ENCODE measurements at places on chromosomes 6 and 20. TPM values are rescaled to one million over a fixed set of nuclear protein-coding genes. Genes with fewer than 3 reads are reported as not detected.

DNA sequence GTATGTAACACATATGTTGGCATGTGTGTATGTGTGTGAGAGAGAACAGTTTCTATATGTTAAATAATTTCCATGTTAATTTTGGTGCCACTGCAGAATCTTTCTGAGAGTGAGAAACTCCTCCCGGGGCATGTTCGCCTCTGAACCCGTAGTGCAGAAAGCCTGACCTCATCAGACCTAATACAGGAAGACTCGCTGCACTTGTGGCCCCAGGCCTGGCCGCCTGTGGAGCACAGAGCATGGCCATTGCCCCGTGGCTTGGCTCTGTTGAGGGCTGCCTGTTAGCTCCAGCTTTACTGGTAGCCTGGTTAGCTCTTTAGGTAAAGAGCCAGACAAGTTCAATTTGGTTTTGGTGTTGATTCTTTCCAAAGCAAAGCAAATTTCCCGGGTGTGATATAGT, 25.5 kb downstream of the FARS2 start:
- H3K27me3 ChIP-seq = no peaks in the 10 kb centered on the region
- peaks cover 4% of the 10 kb centered on the region for H3K36me3 ChIP-seq
- no peak overlapping the region for H3K4me3 ChIP-seq
- no peak overlapping the region for H3K27ac ChIP-seq
- peaks cover 13% of the 10 kb centered on the region for H3K4me1 ChIP-seq

GRCh38 chr6:20109526-20109925, 102.7 kb downstream of the MBOAT1 start:
- no peak for DNase-seq
- H3K4me3 ChIP-seq = no peak overlapping the region
- H3K27me3 ChIP-seq = no peaks in the 10 kb centered on the region
- peak overlapping the region; percentile 85 for H3K27ac ChIP-seq
- H3K4me1 ChIP-seq = peaks cover 3% of the 10 kb centered on the region
- H3K36me3 ChIP-seq = peaks cover 6% of the 10 kb centered on the region

DNA sequence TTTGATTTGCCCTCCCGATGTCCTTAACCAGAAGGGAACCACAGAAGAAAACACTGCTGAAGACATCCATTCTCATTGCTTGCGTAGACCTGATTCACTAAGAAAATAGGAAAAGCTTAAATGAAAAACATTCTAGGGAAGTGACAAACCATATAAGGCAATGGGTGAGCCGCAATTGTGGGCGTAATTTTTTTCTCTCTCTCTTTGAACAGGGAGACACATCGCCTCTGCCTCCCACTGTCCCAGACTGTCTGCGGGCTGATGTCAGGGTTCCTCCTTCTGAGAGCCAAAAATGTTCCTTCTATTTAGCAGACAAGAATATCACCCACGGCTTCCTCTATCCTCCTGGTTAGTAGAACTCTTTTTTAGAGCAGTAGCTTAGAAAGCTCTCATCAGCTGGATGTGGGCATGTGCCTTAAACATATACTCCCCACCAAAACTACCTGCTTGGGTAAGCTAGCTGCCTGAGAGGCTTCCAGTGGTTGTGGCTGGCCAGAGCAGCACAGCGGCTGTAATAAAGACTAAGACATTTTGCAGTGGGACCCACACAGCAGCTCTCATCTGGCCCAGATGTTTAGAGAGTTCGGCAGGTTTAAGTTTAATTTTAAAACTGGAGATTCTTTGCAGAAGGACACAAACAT, 22.7 kb upstream of the CTAGE9 start:
- H3K27ac ChIP-seq = no peak overlapping the region
- H3K27me3 ChIP-seq = no peaks in the 10 kb centered on the region
- H3K4me3 ChIP-seq = no peak overlapping the region
- H3K4me1 ChIP-seq = peaks cover 9% of the 10 kb centered on the region
- no peaks in the 10 kb centered on the region for H3K36me3 ChIP-seq
- DNase-seq = no peak

- H3K4me1 ChIP-seq = peaks cover 11% of the 10 kb centered on the region
- H3K27ac ChIP-seq = no peak overlapping the region
Measured at GRCh38 chr6:74534465-74535211, 671.2 kb downstream of the COL12A1 start.

GRCh38 chr6:150128425-150128824, 14.4 kb upstream of the PPP1R14C start:
- H3K36me3 ChIP-seq = no peaks in the 10 kb centered on the region
- no peak overlapping the region for H3K27ac ChIP-seq
- H3K27me3 ChIP-seq = no peaks in the 10 kb centered on the region

GRCh38 chr6:3009930-3010329, 10.2 kb downstream of the NQO2 start:
- H3K4me3 ChIP-seq = no peak overlapping the region
- peaks cover 66% of the 10 kb centered on the region for H3K36me3 ChIP-seq

DNA sequence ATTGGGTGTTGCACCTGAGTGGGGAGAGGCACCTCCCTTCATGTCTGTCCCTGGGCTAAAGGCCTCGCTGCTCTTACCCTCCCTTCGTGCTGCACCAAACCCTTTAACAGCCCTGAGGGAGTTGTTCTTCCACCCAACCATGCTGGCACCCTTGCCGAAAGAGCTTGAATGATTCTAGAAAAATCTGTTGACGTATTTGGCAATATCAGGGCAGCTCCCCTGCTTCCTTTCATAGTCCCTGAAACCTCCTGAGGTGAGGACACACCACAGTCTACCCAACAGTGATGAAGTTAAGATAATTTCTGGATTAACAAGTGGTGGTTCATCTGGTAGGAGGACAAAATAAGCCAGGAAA, 15.3 kb downstream of the CD83 start:
- H3K27ac ChIP-seq = no peak overlapping the region
- peaks cover 19% of the 10 kb centered on the region for H3K4me1 ChIP-seq
- DNase-seq = no peak
- H3K36me3 ChIP-seq = peaks cover 2% of the 10 kb centered on the region
- H3K4me3 ChIP-seq = no peak overlapping the region
- H3K27me3 ChIP-seq = no peaks in the 10 kb centered on the region

DNA sequence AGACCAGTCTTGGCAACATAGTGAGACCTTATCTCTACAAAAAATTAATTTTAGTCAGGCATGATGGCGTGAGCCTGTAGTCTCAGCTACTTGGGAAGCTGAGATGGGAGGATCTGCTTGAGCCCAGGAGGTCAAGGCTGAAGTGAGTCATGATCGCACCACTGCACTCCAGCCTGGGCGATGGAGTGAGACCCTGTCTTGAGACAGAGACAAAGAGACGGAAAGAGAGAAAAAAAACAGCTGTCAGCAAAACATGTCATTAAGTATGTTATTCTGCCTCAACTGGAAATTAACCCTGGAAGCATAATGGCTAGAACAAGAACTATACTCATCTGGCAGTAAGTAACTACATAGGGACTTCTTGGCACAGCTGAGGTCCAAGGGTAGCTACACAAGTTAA, 7.2 kb downstream of the MMS22L start:
- no peak for DNase-seq
- H3K36me3 ChIP-seq = peaks cover 27% of the 10 kb centered on the region
- peak overlapping the region; percentile 55 for H3K4me3 ChIP-seq

DNA sequence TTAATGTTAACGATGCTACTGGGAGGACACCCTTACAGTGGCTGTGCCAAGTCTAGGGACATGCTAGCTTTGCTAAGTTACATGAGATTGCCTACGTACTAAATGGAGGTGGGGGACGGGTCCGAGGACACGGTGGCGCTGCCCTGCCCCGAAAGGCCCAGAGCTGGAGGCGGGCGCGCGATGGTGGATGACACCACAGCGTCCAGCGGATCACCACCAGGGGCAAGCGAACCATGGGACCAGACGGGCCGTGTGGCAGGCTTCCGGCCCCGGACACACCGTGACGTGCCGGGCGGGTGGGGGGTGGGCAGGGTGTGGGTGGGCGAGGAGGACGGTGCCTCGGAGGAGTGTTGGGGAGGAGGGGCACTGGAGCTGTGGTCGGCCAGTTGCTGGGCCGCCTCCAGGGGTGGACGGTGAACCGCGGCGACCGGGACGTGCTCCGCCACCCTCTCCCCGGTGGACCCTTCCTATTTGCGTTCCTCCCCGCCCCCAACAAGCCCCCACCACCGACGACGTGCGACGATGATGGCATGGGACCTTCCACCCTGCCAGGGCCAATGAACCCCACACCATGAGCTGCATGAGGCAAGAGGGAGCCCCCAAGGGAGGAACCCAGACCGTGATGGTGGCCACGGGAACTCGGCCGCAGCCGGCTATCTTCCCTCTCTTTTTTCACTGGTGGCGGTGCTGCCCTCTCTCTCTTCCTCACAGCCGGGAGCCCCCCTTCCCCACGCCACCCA, 773.3 kb upstream of the DEFB115 start:
- H3K27ac ChIP-seq = no peak overlapping the region
- H3K27me3 ChIP-seq = no peaks in the 10 kb centered on the region
- H3K36me3 ChIP-seq = peaks cover 7% of the 10 kb centered on the region

- no peaks in the 10 kb centered on the region for H3K4me1 ChIP-seq
- H3K36me3 ChIP-seq = no peaks in the 10 kb centered on the region
- no peak overlapping the region for H3K4me3 ChIP-seq
- no peaks in the 10 kb centered on the region for H3K27me3 ChIP-seq
- DNase-seq = no peak
Measured at GRCh38 chr6:115729036-115729435, 331.7 kb downstream of the FRK start.

- H3K27me3 ChIP-seq = peaks cover 26% of the 10 kb centered on the region
- H3K36me3 ChIP-seq = peaks cover 3% of the 10 kb centered on the region
- no peak overlapping the region for H3K27ac ChIP-seq
- peaks cover 17% of the 10 kb centered on the region for H3K4me1 ChIP-seq
Measured at GRCh38 chr6:109242925-109243324, 139.3 kb downstream of the CD164 start.

DNA sequence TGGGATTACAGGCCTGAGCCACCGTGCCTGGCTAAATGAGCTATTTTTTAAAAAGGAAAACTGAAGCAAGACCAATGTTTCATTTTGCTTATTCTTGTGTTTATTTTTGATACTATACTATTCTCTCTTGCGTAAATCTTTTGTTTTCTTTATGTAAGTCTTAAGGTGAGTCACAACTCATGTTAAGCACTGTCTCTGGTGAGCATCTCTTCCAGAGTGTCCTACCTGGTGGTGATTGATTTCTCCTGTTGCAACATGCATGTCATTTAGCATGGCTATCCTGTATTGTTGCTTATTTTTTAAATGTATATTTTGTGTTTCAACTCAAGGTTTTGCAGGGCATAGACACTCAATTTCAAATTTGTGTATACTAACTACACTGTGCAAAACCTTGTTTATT, 336.0 kb downstream of the RFPL4B start:
- H3K27ac ChIP-seq = no peak overlapping the region
- no peak overlapping the region for H3K4me3 ChIP-seq
- H3K36me3 ChIP-seq = peaks cover 2% of the 10 kb centered on the region
- no peaks in the 10 kb centered on the region for H3K27me3 ChIP-seq
- no peaks in the 10 kb centered on the region for H3K4me1 ChIP-seq

GRCh38 chr20:36251426-36251825, 15.1 kb downstream of the AAR2 start:
- H3K4me1 ChIP-seq = no peaks in the 10 kb centered on the region
- H3K4me3 ChIP-seq = no peak overlapping the region

DNA sequence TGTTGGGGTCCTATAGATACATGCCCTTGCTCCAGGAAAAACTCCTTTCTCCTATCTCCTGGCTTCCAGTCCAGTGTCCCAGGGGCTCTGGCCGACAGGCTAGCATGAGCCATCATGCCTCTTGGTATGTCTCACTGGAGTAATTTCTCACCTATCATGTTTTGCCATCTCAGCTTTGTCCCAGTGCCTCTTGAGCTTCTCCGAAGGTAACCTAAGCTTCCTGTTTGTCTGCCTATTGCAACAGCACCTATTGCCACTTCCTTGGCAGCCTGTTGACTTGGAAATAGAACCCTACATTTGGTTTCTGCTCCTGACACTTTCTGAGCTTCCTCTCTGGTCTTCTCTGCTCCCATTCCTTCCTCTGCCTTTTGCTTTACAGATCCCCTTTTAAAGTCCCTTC, 197.7 kb downstream of the KCNQ5 start:
- H3K36me3 ChIP-seq = no peaks in the 10 kb centered on the region
- H3K4me3 ChIP-seq = no peak overlapping the region
- H3K27ac ChIP-seq = no peak overlapping the region
- H3K4me1 ChIP-seq = no peaks in the 10 kb centered on the region

DNA sequence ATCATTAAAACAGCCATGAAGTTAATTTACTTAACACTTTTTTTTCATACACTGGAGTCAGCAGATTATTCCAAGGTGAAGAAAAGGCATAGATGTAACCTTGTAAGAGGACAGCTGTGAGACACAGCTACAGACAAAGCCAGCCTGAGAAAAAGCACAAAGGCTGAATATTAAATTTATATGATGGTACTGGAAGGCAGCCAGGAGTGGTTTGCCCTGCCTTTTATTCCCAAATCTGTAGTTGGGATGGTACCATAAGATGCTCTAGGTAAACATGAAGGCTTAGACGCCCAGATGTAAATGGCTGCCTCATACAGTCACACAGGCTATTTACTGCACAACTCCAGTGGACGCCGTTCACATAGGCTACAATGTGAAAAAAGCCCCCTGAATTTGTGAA, 42.1 kb upstream of the LOC128125822 start:
- no peak overlapping the region for H3K4me3 ChIP-seq
- no peaks in the 10 kb centered on the region for H3K4me1 ChIP-seq
- H3K36me3 ChIP-seq = no peaks in the 10 kb centered on the region
- H3K27ac ChIP-seq = no peak overlapping the region
- no peak for DNase-seq

GRCh38 chr6:3407840-3408239, 49.0 kb downstream of the SLC22A23 start:
- H3K4me3 ChIP-seq = no peak overlapping the region
- no peaks in the 10 kb centered on the region for H3K27me3 ChIP-seq
- H3K4me1 ChIP-seq = peaks cover 26% of the 10 kb centered on the region
- DNase-seq = no peak
- no peak overlapping the region for H3K27ac ChIP-seq

DNA sequence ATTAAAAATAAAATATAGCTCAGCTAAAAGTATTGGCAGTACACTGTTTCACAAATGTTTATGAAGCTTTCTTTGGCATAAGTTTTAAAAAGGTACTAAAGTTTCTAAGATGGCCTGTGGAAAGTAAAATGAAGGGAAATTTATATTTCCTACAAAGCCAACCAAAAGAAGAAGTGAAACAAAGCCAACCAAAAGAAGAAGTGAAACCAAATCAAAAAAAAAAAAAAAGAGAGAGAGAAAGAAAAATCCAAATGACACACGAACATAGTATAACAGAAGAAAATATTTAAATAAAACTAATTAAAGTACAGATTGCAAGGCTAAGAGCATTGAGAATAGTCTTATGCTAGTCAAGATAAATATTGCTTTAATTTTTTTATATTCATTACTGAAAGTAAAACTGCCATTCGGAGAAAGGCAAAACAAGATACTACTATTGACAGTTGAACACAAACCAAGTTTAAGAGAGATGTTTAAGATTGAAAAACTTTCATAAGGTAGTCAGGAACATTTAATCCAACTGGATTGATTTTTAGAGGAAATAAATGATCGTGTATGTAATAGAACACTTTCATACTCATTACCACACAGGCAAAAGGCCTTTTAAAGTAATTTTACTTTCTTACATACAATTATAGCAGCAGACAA, 12.8 kb upstream of the KHDRBS2 start:
- H3K36me3 ChIP-seq = no peaks in the 10 kb centered on the region
- no peak overlapping the region for H3K27ac ChIP-seq
- no peak overlapping the region for H3K4me3 ChIP-seq
- no peaks in the 10 kb centered on the region for H3K4me1 ChIP-seq
- DNase-seq = no peak

Gene CST5
- total RNA-seq = not detected

Gene SLC22A2
- not detected for total RNA-seq

Gene KCNB1
- total RNA-seq = 2.8 TPM

Gene ANKRD66
- not detected for total RNA-seq

Gene ULBP1
- total RNA-seq = 2.3 TPM

Gene KIF13A
- 34.4 TPM for total RNA-seq

Gene SCGN
- total RNA-seq = not detected

Gene SYNDIG1
- total RNA-seq = 0.49 TPM
